Lower lobe of right lung (tissue), 2 donors: ENCODE measurements at places on chromosomes 11 and 22. TPM values are rescaled to one million over a fixed set of nuclear protein-coding genes. Genes with fewer than 3 reads are reported as not detected.
A peak's percentile ranks its signal among the peaks of the same experiment; 100 is the strongest.

CAPN5 gene
- 7.2 TPM for total RNA-seq

- peaks cover 52% of the 10 kb centered on the region for H3K4me1 ChIP-seq
- H3K27me3 ChIP-seq: no peaks in the 10 kb centered on the region
- DNase-seq: peak; percentile 69
- H3K27ac ChIP-seq: peak overlapping the region; percentile 93
- H3K4me3 ChIP-seq: peak overlapping the region; percentile 77
These were observed 599 bp downstream of the SIK3 start for GRCh38 chr11:117097389-117098268.

GALNT18 gene
- total RNA-seq: 46.4 TPM

- H3K4me1 ChIP-seq: no peaks in the 10 kb centered on the region
- no peak overlapping the region for H3K27ac ChIP-seq
- no peaks in the 10 kb centered on the region for H3K36me3 ChIP-seq
- H3K4me3 ChIP-seq: no peak overlapping the region
- no peaks in the 10 kb centered on the region for H3K27me3 ChIP-seq
These were observed 17.4 kb upstream of the CSNK2A3 start for GRCh38 chr11:11370255-11370961.

DNA sequence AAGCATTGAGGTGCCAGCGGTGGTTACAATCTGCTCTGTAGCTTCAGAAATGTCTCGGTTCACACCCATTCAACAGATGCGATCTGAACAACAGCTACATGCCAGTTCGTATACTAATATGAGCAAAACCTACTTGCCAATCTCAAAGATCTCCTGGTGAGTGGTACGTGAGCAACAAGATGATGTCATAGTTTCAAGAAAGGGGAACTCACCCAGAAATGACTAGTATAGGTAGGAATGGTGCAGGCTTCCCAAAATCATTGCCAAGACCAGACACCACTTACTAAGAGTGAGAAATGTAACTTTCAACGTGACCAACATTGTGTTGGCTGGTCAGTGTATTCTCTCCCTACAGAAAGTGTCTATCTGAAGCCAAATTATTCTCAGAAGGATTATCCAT, 31.1 kb downstream of the OR6Q1 start:
- H3K4me3 ChIP-seq: no peak overlapping the region
- H3K27me3 ChIP-seq: no peaks in the 10 kb centered on the region
- no peak overlapping the region for H3K27ac ChIP-seq
- DNase-seq: no peak
- H3K36me3 ChIP-seq: no peaks in the 10 kb centered on the region
- H3K4me1 ChIP-seq: peaks cover 13% of the 10 kb centered on the region

TMPRSS4 gene
- total RNA-seq: 7.9 TPM

DNA sequence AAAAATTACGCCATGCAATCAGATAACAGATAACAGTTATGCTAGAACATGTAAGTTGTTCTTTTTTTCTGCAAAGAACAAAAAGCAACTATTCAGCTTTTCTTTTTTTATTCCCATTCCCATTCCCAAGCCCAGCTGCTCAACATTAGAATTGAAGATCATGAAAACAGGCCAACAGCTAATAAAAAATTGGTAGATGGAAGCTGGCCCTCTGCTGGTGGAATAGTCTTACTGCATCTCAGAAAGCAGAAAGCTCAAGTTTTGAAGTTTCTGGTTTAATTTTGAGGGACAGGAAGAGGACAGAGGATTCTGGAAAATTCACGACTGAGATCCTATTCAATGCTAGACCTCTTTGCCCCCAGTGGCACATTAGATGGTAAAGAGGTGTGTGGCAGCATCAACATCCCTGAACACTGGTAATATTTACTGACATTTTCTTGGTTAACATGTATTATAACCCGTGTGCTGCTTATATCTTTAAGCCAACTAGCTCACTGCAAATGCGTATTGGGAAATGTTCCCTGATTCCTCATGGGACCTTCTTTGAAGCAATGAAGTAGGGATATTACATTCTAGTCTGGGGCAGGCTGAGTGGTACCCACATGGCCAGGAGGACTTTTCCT, 591.2 kb downstream of the OPCML start:
- H3K4me1 ChIP-seq: no peaks in the 10 kb centered on the region
- peaks cover 36% of the 10 kb centered on the region for H3K27me3 ChIP-seq
- no peak overlapping the region for H3K4me3 ChIP-seq
- no peak for DNase-seq
- no peak overlapping the region for H3K27ac ChIP-seq
- no peaks in the 10 kb centered on the region for H3K36me3 ChIP-seq

DNA sequence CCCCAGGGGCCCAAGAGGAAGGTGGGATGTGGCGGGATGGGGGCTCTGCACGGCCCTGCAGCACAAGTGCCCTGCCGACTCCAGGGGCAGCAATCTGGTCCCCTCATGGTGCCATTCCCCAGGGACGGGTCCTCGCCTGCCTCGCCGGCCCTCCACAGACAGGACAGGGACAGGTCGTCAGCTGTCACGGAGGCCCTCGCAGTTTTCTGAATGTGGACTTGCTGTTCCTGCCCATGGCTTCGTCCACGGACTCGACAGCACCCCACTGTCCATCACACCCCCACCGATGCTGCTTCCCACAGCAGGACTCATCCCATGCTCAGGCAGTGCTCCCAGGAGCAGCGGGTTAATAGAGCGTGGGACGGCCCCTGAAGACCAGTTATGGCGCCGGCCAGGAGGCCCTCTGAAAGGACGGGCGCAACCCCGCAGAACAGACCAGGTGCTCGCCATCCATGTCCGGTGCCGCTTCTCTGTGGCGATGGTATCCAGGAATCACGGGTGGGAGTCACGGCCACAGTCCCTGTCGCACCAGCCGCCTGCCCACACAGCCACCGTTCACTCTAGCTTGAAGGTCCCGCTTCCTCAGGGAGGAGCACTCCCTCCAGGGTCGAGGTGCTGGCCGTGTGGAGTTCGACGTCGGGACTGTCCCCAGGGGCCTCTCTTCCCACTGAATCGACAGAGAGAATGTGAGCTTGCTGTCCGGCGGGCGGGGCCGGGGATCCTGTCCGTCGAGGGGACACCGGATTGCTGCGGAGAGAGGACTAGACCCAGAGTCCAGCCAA, 18.5 kb upstream of the MUC2 start:
- H3K27ac ChIP-seq: no peak overlapping the region
- H3K4me1 ChIP-seq: peaks cover 11% of the 10 kb centered on the region
- DNase-seq: peak; percentile 45
- no peaks in the 10 kb centered on the region for H3K36me3 ChIP-seq
- no peak overlapping the region for H3K4me3 ChIP-seq

DNA sequence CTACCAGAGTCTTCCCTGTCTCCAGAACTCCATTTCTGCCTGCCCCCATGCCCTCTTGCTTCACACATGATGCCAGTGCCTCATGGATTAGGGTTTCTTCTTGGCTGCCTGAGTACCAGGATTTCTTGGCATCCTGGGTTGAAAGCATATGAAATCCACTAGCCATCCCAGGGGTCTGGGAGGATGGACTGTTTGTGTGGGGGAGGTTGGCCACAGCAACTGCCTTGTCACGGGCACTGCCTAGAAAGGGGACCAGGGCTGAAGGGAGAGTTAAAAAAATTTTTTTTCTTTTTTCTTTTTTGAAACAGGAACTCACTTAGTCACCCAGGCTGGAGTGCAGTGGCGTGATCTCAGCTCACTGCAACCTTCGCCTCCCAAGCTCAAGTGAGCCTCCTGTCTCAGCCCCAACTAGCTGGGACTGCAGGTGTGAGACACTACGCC, 4.2 kb downstream of the USP35 start:
- H3K36me3 ChIP-seq: peaks cover 6% of the 10 kb centered on the region
- no peak overlapping the region for H3K27ac ChIP-seq
- H3K4me3 ChIP-seq: no peak overlapping the region
- peaks cover 13% of the 10 kb centered on the region for H3K4me1 ChIP-seq

MMP7 gene
- 7.1 TPM for total RNA-seq

DNA sequence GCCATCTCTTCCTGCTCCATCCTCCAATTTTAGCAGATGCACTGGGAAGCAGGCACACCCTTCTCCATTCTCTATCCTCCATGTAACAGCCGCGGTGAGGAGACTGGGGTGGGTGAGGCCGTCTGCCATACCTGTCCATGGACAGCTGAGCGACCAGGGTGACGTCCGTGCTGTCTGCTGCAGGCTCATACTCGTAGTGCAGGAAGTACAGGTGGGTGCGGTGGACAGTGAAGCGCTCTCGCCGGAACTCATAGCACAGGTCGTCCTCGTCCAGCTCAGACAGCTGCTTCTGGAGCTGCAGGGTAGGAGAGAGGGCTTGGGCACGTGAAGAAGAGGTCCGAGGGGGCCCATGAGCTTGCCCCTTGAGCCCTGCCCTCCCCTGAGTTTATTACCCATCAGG, 257.8 kb upstream of the SYN3 start:
- no peak for DNase-seq
- no peaks in the 10 kb centered on the region for H3K36me3 ChIP-seq
- no peaks in the 10 kb centered on the region for H3K4me1 ChIP-seq
- no peak overlapping the region for H3K4me3 ChIP-seq
- H3K27me3 ChIP-seq: no peaks in the 10 kb centered on the region

DNA sequence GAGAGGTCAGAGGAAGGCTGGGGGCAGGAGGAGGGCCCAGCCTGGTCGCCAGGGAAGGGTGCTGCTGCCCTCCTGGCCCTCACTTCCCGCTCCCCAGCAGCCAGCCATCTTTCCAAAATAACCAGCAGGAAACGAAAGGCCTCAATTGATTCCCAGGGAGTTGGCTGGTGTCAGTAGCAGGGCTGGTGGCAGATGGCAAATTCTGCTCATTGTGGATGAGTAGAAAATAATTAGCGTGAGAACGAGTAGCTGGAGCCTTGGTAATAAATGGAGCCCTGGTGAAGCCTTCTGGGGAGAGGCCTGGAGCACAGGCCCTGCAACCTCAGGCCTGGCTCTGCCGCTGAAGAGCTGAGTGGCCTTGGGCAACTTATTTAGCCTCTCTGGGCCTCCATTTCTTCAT, 31.3 kb downstream of the DAGLA start:
- peaks cover 13% of the 10 kb centered on the region for H3K4me1 ChIP-seq
- H3K27ac ChIP-seq: no peak overlapping the region
- DNase-seq: no peak
- H3K36me3 ChIP-seq: no peaks in the 10 kb centered on the region
- no peaks in the 10 kb centered on the region for H3K27me3 ChIP-seq
- no peak overlapping the region for H3K4me3 ChIP-seq

DNA sequence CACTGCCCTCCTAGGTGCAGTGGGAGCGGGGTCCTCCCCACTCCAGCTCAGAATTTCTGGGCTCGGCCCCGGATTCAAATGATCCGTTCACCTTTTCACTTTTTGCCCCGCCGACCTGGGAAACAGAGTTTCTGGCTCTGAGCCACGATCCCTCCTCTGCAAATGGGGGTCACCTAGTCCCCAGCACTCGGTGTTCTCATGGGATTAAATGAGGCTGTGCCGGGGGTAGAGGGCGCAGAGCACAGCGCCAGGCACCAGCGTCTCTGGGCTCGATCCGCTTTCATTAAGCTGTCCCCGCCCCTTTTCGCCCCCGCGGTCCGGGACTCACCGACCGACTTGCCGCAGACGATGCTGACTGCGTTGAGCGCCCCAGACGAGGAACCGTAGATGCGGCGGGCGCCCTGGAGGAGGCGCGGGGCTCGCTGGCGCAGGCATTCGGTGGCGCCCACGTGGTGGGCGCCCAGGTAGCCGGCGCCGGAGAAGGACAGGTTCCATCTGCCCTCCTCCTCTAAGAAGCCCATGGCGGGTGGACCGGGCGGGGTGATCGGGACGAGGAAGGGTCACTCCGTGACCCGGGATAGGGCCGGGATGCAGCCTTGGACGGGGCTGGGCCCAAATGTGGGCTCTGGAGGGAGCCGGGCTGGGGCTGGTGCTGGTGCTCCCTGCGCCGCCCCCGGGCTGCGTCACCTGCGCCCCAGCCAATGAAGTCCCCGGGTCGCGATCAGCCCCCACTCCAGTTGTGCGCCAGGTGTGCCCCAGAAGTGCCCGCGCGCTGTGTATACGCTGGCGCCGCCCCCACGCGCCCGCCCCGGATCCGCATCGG, at the start of gene PNPLA5:
Gene PNPLA5, minus strand, starts transcription at position 654 of the 823 bp plus-strand sequence. Its CDS starts 133 bp downstream, at position 521.
- no peak within 1 kb of the TSS for H3K27ac ChIP-seq
- H3K27me3 ChIP-seq: peaks cover 75% of the 10 kb centered on the region
- no peak for DNase-seq
- no peaks in the 10 kb centered on the region for H3K36me3 ChIP-seq

C1QTNF4 gene
- 1.3 TPM for total RNA-seq

- H3K36me3 ChIP-seq: no peaks in the 10 kb centered on the region
- H3K27me3 ChIP-seq: no peaks in the 10 kb centered on the region
- no peak for DNase-seq
- H3K4me3 ChIP-seq: no peak overlapping the region
These were observed 475.4 kb upstream of the FAT3 start for GRCh38 chr11:91749251-91749650.

SERPIND1 gene
- total RNA-seq: 0.24 TPM

- peak overlapping the region; percentile 82 for H3K27ac ChIP-seq
- DNase-seq: no peak
- peaks cover 96% of the 10 kb centered on the region for H3K4me1 ChIP-seq
- no peak overlapping the region for H3K4me3 ChIP-seq
These were observed 107.4 kb downstream of the ZBTB16 start for GRCh38 chr11:114166897-114167323.

DNA sequence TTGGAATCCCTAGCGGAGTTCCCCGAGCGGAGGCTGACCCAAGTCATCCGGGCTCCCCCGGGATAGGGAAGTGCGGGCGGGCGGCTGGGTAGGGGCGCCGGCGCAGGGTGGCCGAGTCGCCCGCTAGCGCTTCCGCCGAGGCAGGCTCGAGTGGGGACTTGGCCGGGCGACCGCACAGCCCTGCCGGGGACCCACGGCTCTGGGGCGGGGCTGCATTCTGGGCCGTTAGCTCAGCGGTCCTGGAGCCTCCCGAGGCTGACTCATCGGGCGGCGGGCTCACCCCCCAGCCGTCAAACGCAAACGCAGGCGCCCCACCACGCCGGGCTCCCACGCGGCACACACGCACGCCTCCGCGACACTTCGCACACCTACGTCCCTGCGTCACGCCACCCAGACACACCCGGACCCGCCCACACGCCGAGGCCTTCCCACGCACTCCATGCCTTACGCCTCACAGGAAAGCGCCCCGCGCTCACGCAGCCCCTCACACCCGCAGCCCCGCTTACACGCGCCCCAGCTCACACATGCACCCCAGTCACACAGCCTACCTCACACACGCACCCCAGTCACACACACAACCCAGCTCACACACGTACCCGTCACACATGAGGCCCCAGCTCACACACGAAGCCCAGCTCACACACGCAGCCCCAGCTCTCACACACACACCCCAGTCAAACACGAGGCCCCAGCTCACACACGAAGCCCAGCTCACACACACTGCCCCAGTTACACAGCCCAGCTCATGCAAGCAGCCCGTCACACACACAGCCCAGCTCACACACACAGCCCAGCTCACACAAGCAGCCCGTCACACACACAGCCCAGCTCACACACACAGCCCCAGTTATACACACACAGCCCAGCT, 1.2 kb downstream of the PHLDB1 start:
- peak; percentile 77 for DNase-seq
- H3K4me3 ChIP-seq: peak overlapping the region; percentile 73
- peak overlapping the region; percentile 90 for H3K27ac ChIP-seq
- H3K36me3 ChIP-seq: peaks cover 4% of the 10 kb centered on the region
